ENCODE measurements at places on chromosomes 1 and 21. TPM values are rescaled to one million over a fixed set of nuclear protein-coding genes. Genes with fewer than 3 reads are reported as not detected.

The APCS gene
- total RNA-seq: 54.7 TPM

DNA sequence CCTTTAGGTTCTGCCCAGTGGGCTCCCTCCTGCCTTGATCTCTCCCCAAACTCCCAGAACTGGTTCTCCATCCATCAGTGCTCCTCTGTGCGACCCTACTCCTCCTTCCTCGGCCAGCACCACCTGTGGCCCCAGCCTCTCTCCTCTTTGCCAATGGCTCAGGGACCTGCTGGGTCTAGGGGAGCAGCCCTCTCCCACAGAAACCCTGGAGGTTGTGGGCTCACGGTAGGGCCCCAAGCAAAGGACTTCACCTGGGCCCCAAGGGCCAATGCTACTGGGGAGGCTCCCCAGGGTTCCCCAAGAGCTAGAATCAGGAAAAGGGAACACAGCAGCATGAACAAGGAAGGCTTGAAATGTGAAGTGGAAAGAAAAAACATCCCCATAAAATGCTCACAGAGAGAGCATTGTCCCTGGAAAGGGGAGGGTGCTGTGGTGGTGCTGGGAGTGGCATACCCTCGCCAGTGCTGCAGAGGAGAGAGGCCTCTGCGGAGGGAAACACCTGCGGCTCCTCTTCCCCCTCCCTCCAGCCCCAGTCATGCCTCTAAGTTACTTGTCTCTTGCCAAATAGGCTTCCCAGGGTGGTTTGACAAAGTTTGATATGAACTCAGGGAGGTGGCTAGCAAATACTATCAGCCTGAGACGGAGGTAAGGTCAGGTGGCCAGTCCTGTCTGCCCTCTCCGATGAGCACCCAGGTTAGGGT lies 2.5 kb downstream of the TMEM63A start:
- no peak for DNase-seq

- DNase-seq: no peak
Observed at GRCh38 chr1:224700918-224701531, 84.9 kb downstream of the CNIH3 start.

DNA sequence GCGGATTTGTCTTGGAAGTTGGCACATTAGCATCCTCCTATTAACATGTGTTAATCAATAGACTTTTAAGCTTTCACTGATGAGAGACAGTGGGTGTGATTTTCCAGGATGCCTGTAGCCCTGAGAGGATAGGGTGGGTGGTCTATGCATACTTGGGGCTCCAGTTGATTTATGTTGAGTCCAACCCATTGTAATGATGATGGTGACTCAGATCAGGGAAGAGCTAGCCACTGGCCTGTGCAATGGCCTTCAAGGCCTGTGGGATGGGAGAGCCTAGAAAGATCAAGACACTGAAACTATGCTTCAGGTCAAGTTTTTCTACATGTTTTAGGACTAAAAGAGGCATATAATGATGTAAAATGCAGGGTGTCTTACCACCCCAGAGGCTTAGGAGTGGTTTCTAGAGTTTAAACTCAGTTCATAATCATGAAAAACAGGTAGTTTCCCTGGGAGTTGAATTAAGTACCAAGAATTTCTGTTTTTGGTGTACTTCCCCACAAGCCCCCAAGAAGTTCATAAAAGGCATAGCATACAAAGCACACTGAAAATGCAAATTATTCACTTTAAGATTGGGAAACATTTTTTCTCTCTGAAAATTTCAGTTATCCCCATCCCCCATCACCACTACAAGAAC lies 19.9 kb downstream of the BEND5 start:
- DNase-seq: no peak

- DNase-seq: no peak
Observed at GRCh38 chr1:9604836-9605235, 16.1 kb downstream of the TMEM201 start.

DNA sequence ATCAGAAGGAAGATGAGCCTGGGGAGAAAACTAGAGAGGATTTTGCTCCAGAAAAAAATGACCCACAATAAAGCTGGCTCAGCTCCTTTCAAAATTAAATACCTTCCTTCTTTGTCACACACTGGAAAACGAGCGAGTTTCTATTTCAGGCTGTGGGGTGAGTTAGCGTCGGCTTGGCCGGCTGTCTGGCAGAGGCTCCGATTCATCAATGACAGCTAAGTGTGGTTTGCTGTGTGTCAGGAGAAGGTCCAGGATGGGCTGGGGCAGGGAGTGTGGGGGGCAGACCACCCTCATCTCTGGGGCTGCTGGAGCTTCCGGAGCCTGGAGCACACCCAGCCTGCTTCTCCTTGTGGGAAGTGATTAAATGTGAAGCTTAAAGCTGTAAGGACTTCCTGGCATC lies 120.2 kb downstream of the ETS2 start:
- peak; percentile 66 for DNase-seq

The PRAMEF12 gene
- total RNA-seq: not detected

The C1orf116 gene
- 45.1 TPM for total RNA-seq

DNA sequence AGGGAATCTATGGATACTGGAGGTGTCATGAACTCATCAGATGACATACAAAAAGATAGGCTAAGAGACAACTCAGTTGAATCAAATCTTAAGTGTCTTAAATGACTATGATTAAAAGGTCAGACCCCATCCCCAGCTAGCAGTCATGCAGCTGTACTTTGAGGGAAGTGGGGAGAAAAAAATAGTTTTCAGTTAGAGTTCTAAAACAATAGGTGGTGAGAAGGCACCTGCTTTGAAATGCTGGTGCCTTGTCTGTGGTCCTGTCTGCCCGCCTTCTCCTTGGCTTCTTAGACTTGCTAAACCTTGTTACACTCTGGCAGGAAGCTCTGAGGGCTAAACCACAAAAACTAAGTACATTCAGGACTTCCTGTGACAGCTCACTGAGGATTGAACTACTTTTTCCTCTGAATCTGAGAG lies 15.3 kb downstream of the CD2 start:
- DNase-seq: no peak

The PLA2G2F gene
- total RNA-seq: 0.92 TPM

The OVAAL gene
- not detected for total RNA-seq

DNA sequence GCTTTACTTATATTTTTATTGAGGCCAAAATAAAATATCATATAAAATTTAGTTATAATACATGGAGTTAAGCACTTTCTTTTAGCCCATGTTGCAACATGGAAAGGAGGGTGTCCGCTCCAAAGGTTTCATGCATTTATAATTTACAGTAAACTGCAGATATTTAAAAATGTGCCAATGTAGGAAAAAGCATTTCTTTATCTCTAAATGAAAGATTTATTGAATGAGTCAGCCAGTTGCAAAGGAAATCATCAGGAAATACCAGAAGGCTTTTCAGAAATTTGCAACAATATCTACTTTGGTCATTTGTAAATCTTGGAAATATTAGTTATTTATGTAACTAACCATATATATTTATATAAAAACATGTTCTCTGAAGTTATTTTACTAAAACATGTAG lies 12.1 kb downstream of the ATP6V1G3 start:
- DNase-seq: no peak

DNA sequence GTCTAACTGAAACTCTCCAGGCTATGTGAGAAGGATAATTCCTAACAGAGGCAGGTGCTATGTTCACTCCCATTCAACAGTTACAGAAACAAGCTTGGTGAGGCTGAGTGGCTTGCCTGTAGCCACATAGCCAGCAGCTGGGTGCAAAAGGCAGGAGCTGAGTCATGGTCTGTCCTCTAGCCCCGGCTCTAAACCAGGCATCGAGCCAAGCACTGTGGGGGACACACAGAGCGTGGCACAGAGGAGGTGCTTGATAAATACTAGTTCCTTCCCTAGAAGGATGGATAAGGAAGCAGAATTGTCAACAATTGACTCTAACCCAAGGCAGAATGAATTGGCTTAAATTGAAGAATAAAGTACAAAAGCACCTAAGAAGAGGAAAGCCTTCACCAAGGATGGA lies 10.4 kb upstream of the KCNA2 start:
- DNase-seq: peak; percentile 52

GRCh38 chr1:181033799-181034451 lies at the start of gene MR1:
MR1 (plus strand) TSS chr1:181033983; CDS start chr1:181034008, 25 bp downstream.
- DNase-seq: peak; percentile 39

The RIMKLA gene
- 4.4 TPM for total RNA-seq

Data from mucosa of gallbladder (tissue), 1 donor.